Psoas muscle (tissue), 8 donors: ENCODE measurements at places on chromosomes 16 and 17.

DNA sequence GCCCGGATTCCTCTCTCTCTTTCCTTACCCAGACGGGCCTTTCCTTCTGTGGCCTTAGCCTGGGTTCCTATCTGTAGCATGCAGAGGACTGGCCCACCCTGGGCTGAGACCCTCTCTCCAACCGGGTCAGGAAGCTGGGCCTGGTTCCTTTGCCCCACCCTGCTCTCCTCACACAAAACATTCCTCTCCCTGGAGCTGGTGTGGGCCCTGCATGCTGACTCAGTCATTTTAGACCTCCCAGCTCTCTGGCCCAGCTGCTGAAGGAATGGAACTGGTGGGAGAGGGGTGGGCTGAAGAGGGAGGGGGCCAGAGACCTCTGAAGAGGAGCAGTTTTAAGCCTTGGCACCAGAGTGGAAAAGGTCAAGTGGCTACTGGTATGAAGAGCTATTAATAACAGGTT, 957 bp downstream of the MYL4 start:
- DNase-seq, result no peak

DNA sequence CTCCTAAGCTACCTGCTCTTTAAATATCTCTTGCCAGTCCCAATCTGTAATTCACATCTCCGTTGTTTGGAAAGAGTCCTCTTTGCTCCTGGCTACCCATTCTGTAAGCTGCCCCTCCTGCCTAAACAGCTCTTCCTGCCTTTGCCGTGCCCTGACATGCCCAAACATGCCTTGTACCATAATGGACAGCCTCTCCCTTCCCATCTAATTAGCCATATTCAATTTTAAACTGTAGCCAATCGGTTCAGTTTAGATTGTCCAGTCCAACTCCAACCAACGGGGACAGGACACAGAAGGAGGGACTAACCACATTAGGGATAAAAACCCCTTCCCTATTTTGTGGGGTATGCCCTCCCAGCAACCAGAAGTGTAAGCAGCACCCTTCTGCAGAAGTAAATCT, 30.6 kb upstream of the CLEC3A start:
- no peak for DNase-seq

DNA sequence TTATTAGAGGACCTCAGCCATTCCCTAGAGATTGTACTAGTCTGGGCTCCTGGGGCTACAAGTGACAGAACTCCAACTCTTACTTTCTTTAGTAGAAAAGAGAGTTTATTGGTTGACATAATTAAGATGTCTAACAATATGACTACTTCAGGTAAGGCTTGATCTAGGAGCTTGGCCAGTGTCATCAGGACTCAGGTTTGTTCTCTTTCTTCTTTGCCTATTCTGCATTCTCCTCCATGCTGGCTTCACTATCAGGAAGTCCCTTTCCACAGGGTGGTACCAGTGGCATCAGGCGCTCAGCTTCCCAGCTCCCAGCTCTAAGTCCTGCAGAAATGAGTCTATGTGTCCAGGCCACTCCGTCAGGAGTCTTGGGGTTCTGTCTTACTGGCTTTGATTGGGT, 286.1 kb upstream of the EEF2KMT start:
- no peak for DNase-seq

DNA sequence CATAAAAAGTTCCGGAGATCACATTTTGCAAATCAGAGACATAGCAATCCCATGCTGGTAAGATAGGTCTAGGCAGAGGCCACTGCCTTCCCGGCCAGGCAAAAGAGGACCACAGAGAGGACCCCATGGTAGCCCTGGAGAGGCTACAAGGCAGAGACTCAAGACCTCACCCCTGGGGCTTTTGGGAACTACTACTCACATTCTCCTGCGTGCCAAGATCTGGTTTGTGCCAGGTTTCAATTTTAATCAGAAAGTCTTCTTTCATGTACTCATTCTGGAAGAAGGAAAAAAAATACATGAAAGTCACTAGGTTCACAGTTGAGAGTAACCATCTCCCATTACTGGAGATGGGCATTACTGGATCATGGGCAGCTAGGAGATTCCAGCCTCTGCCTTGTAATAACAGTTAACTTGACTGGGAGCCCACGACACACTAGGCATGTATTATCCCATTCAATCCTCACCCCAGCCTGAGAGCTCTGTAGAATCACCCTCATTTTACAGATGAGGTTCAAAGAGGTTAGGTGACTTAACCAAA, 21.2 kb downstream of the PITPNA start:
- no peak for DNase-seq

DNA sequence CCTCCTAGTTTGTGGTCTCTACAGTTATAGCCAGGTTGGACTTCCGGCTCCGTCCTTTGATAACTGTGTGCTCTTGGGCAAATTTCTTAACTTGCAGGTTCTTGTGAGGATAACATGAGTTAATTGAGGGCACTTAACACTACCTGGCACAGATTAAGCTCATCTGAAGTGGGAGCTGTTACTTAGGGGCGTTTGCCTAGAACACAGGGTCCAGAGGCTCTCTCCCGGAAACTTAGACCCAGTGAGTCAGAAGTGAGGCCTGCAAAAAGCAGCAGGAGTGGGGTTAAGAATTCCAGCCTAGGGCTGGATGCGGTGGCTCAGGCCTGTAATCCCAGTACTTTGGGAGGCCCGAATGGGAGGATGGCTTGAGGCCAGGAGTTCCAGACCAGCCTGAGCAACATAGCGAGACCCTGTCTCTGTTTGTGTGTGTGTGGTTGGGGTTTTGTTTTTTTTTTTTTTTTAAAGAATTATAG, 1.4 kb downstream of the MVP start:
- DNase-seq, result no peak

- no peak for DNase-seq
These were observed 519 bp downstream of the ST6GALNAC2 start for GRCh38 chr17:76585033-76585648.

- DNase-seq, result no peak
These were observed 15.6 kb downstream of the CDK5RAP3 start for GRCh38 chr17:47986520-47986919.

- peak; percentile 58 for DNase-seq
These were observed 12.8 kb downstream of the SLC47A1 start for GRCh38 chr17:19546289-19547065.

DNA sequence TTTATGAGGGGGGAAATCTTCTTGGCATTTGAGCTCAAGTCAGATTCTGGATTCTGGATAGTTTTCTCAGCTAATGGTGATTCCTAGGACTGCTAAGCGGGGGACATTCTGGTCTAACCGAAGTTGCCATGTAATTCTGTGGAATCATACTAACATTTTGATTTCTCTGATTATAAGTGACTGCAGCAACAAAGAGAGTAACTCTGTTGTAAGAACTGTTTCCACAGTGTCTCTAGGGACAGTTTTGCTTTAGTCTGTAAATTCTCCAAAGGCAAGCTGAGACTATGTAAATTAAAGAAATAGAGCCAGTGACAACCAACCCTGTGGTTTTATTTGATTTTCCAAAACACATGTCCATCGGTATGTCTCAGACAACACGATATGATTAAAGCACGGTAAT, 286.2 kb downstream of the IRX3 start:
- no peak for DNase-seq

DNA sequence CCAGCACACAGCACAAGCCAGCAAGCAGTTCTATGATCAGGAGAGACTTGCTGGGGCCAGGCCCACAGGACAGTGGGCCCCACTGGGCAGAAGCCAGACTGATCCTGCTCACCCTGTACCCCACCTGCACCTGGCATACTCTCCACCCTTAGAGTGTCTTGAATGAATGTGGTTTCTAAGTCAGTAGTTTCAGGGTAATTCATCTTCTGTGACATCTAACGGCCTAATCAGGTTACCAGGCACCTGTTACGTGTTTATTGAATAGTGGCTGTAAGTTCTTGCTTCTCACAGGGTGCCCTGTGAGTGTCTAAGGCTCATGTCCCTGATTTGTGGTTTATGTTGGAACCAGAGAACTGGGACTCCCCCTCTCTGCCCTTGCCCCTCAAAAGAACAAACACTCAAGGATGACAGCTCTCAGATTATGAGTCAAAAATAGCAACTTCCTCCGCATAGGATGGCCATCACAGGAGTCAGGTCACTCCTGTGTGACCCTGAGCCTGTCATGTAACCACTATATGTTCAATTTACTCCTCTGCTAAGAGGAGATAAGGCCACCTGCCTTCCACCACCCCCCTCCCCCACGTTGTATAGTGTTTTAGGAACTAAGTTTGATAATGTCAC, 7.0 kb upstream of the OR2C1 start:
- DNase-seq, result no peak

- DNase-seq, result no peak
These were observed 22.4 kb downstream of the CEP95 start for GRCh38 chr17:64529221-64529620.

DNA sequence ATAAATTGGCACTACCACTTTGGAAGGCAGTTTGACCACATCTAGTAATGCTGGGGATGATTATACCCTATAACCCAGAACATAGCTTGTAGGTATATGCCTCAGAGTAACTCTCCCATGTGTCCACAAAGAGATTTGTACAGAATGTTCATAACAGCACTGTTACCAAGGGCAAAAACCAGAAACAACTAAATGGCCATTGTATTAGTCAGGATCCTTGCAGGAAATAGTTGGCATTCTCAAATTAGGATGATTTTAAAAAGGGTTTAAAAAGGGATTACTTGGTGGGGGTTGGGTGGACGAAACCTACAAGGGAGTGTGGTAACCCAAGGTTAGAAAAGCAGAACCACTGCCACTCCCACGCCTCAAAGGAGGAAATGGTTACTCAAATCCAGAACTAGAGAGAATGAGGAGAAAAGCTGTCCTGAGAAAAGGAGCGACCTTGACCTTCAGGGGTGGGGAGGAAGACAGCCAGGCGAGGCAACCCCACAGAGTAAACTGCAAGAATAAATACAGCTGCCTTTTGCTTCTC, 2.1 kb downstream of the CPPED1 start:
- no peak for DNase-seq

DNA sequence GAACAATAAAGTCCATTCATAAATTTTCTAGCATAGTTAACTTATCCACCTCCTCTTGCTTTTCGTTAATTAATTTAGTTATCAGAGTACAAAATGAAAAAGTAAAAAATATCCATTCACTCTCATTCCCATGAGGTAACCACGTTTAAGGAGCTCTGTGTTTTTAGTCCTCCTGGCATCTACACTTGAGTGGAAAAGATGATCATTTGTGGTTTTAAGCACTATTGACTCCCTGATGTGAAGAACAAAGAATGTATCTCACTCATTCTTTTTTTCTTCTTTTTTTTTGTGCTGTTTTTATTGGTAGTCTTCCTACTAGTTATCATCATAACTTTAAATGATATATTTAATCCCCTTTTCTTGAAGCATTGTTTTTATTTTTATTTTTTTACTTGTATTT, 26.1 kb downstream of the QPRT start:
- no peak for DNase-seq

DNA sequence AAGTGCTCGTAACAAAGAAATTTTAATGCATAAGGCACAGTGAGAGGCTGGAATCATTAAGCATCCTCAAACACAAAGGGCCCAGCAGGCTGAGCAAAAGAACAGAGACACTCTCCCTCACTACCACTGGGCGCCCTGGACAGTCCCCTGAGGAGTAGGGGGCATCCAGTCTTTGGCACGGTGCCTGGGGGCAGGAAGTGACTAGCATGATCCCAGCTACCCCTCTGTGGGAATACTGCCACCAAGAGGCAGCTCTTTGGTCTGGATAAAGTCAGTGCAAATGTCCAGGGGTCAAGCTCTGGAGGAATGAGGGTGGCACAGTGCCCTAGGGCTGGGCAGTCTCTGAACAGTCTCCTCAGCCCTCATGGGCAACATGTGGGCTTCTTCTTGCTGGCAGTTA, 2.6 kb upstream of the PROCA1 start:
- no peak for DNase-seq

GRCh38 chr17:47774331-47774730, 41.3 kb downstream of the TBX21 start:
- DNase-seq, result no peak

GRCh38 chr16:84119368-84119767, 2.6 kb upstream of the MBTPS1 start:
- no peak for DNase-seq

DNA sequence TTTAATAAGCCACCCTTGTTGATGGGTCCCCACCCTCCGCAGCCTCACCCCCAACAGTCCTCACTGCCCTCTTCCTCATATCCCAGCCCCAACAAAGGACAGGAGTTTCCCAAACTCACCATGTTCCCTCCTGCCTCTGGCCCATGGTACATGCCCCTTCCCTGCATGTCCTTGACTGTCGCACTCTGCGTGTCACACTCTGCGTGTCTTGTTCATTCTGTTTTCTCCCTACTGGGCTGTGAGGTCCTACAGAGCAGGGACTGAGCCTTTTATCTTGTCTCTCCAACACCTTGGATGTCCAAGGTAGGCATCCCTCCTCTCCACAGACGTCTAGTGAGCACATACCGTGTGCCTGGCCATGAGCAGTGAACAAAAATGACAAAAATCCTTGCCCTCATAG, 154.7 kb downstream of the SOCS1 start:
- DNase-seq, result no peak

DNA sequence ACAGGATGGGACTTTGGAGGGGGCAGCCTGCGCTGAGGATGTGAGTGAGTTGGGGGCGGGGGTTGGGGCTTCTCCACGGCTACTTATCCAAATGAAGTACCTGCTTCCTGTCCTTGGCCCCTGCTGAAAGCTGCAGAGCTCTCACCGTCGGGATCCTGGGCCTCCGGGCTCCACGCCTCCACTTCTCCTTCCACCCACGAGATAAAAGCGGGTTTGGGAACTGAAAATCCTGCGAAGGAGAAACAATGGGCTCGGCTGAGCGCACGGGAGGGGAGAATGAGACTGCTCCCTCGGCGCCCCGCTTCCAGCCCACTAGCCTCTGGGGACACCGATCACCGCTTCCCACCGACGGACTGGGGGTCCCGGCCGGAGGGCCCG, 486 bp downstream of the ZNF785 start:
- no peak for DNase-seq

GRCh38 chr16:3645504-3646347, 8.8 kb upstream of the DNASE1 start:
- no peak for DNase-seq

DNA sequence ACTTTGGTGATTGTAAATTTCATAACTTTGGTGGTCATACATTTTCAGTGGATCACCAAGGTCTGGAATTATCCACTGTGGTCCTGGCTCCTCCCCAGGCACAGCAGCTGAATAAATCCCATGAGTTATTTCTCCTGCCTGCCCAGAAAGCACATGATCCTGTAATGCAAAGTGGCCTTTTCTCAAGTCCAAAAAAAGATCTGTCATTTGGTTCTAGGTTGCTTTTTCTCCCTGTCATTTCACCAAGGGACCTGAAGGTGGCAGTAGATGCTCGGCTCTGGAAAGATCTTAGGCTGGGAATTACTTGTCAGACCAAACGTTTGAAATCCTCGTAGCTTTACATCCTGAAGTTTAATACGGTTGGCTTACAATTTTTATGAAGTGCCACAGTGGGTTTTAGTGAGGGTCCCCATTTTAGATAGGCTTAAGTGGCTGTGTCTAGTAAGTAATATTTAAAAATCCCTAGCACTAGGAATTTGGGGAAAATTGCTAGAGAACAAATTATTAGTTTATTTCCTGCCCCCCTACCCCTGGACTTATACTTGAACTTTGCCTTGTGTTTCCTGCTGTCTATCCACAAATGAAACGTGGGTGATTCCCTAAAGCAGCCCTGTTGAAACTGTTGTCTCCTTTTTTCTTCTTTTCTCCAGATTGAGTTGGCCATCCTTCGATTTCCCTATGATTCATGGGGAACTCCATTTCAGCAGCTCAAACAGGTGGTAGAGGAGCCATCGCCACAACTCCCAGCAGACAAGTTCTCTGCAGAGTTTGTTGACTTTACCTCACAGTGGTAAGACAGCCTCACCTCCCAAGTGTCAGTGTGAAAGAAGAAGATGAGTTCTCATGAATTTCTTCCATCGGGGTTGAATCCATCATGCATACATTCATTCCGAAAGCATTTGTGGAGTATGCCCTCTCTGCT, 111.7 kb downstream of the MAP2K6 start:
- DNase-seq, result peak; percentile 75

- DNase-seq, result peak; percentile 11
These were observed 17.5 kb downstream of the CHMP6 start for GRCh38 chr17:81009136-81009535.
